ENCODE measurements at places on chromosomes 11 and 22. TPM values are rescaled to one million over a fixed set of nuclear protein-coding genes. Genes with fewer than 3 reads are reported as not detected.

The USP28 gene
- 20.7 TPM for polyA plus RNA-seq

The GNG3 gene
- not detected for polyA plus RNA-seq

The SPTBN2 gene
- polyA plus RNA-seq, result 31.4 TPM

The SLC22A12 gene
- not detected for polyA plus RNA-seq

The CLDN5 gene
- polyA plus RNA-seq, result not detected

The DDB1 gene
- polyA plus RNA-seq, result 224 TPM
